M059J (cell line): ENCODE measurements at places on chromosomes 1 and 21. TPM values are rescaled to one million over a fixed set of nuclear protein-coding genes. Genes with fewer than 3 reads are reported as not detected.

Gene KCNK1
- total RNA-seq, result 4.3 and 5.9 TPM in 2 replicates

Gene RGS13
- total RNA-seq, result 0.20 TPM in 1 of 2 replicates, not detected in the other

Gene RBM11
- total RNA-seq, result 0.20 TPM in 1 of 2 replicates, not detected in the other

Gene S100A5
- not detected in 2 replicates for total RNA-seq

Gene AQP10
- total RNA-seq, result not detected in 2 replicates

Gene PRELP
- not detected in 2 replicates for total RNA-seq

Gene FCRL4
- not detected in 2 replicates for total RNA-seq

Gene GPX7
- 7.7 and 8.7 TPM in 2 replicates for total RNA-seq

Gene PPIAL4G
- not detected in 2 replicates for total RNA-seq

Gene MYCBP
- 57.7 and 70.7 TPM in 2 replicates for total RNA-seq

Gene NCAM2
- total RNA-seq, result 2.4 and 3.1 TPM in 2 replicates

Gene CGN
- total RNA-seq, result 0.52 and 1.5 TPM in 2 replicates

Gene SLC44A5
- 0.12 TPM in 1 of 2 replicates, not detected in the other for total RNA-seq

Gene BSND
- not detected in 2 replicates for total RNA-seq

Gene COL8A2
- total RNA-seq, result 1.7 and 2.2 TPM in 2 replicates

Gene RIPK4
- 13.1 and 20.5 TPM in 2 replicates for total RNA-seq

Gene NFIA
- 0.17 and 1.2 TPM in 2 replicates for total RNA-seq

Gene C4BPA
- total RNA-seq, result 0.10 TPM in 1 of 2 replicates, not detected in the other

Gene PTAFR
- total RNA-seq, result 0.07 and 0.47 TPM in 2 replicates

Gene HHIPL2
- 3.3 and 3.9 TPM in 2 replicates for total RNA-seq

Gene C21orf58
- total RNA-seq, result 11.2 and 16.2 TPM in 2 replicates

Gene MROH7
- total RNA-seq, result not detected in 2 replicates

Gene LGR6
- total RNA-seq, result not detected in 2 replicates

Gene KCNE2
- 0.10 TPM in 1 of 2 replicates, not detected in the other for total RNA-seq

Gene ZNF687
- total RNA-seq, result 14.3 and 27.3 TPM in 2 replicates

Gene PSMG1
- total RNA-seq, result 159 and 176 TPM in 2 replicates

Gene EPHB2
- 23.0 and 26.7 TPM in 2 replicates for total RNA-seq

Gene C1orf226
- 2.2 and 2.6 TPM in 2 replicates for total RNA-seq

Gene CADM3
- total RNA-seq, result 0.47 and 0.54 TPM in 2 replicates

Gene PRR9
- total RNA-seq, result not detected in 2 replicates

Gene HRNR
- total RNA-seq, result not detected in 2 replicates

Gene CLDN19
- total RNA-seq, result not detected in 2 replicates

Gene IFI44L
- 500 and 556 TPM in 2 replicates for total RNA-seq

Gene COL11A1
- 0.71 and 1.6 TPM in 2 replicates for total RNA-seq
